ENCODE measurements at places on chromosomes 3 and 15. TPM values are rescaled to one million over a fixed set of nuclear protein-coding genes. Genes with fewer than 3 reads are reported as not detected.
A peak's percentile ranks its signal among the peaks of the same experiment; 100 is the strongest.

GRCh38 chr15:43900996-43901395 is 74.2 kb downstream of the WDR76 start:
- DNase-seq: no peak

- no peak for DNase-seq
These were observed 14.8 kb downstream of the CHCHD6 start for GRCh38 chr3:126718561-126719445.

GRCh38 chr3:185399737-185400667 is 37.1 kb downstream of the MAP3K13 start:
- no peak for DNase-seq

DNA sequence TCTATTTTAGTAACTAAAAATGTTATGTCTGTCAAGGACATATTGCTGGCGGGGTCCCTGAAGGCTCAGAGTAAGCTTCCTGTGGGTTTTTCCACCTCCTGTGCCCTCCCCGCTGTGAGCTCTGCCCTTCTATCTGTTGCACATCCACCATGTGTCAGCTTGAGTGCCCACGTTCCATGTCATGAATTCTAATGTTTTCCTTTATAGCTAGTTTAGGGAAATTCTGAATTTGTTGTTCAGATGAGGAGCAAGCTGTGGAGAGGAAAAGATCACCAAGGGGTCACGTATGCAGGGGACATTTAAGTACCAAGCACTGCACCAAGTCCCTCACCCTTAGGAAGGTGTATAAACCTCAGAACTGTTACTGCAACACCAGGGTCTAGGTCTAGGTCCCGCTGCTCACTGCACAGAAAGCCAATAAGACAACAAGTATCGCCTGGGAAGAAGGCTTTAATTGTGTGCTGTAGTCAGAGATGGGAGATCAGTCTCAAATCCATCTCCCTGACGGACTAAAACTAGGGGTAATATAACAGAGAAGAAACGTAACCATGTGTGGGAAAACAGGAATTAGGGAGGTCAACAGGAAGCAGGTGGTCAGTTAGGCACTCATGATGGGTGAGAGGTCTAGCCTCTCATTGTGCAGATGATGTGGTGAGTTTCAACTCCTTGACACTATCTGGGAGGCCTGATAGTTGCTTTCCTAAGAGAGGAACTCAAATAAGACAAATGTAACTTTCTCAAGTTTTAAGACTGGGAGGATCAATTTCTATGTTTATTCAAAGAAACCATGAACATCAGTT is 9.7 kb downstream of the GP9 start:
- no peak for DNase-seq

- DNase-seq: no peak
These were observed 66.3 kb upstream of the IQSEC1 start for GRCh38 chr3:13139471-13140065.

GRCh38 chr15:55907797-55908196 is 85.6 kb downstream of the NEDD4 start:
- peak; percentile 99 for DNase-seq

GRCh38 chr3:122314228-122314876 is 10.7 kb upstream of the CSTA start:
- no peak for DNase-seq

DNA sequence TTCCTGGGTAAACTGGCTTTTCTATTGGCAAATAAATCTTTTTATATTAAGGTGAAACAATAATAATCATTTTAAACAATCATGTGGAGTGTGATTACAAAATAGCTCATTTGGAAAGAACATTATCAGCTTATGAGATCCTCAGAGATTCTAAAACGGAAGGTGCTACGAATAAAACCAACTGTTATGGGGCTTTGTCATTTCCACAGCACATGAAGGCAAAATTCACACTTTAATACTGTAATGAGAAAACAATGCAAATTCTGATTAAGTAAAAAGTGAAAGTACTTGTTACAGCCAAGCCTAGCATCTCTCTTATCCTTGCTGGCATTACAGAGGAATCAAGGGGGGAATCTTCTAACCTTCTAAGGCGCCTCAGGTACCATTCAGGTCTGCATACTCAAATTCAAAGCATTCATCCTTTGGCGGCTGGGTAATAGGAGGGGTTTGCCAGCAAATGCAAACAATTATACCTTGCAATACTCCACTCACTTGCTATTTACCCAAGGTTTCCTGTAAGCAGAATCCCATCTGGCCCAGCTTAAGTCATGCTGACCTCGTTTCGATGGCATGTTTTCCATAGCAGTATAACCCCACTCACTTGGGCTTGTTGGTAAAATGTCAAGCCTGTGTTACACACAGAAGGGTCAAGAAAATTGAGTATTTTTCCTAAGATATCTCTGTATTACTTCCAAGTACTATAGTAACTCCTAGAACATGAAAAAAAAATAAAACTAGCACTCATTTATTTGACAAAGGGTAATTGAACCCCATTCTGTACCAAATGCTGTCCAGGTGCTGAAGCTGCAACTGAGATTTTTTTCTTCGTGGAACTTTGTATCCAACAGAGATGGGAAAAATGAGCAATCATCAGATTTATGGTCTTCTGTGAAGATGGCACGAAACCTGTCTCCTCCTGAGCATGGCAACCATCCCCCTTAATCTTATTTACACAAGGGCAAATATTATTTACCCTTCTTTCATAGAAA is 183.7 kb upstream of the LMCD1 start:
- DNase-seq: peak; percentile 4

The ANO10 gene
- 30.6 TPM for total RNA-seq

The EPB42 gene
- total RNA-seq: not detected

The DUOX2 gene
- total RNA-seq: not detected

The RMDN3 gene
- total RNA-seq: 13.5 TPM

The DCUN1D1 gene
- 27.7 TPM for total RNA-seq

The TMEM42 gene
- total RNA-seq: 9.4 TPM
